ENCODE measurements at places on chromosomes 16 and 17. TPM values are rescaled to one million over a fixed set of nuclear protein-coding genes. Genes with fewer than 3 reads are reported as not detected.

Gene ST6GALNAC1
- total RNA-seq: not detected

Gene MPHOSPH6
- 11.2 TPM for total RNA-seq

Gene TAT
- not detected for total RNA-seq

Gene SCIMP
- not detected for total RNA-seq

Gene CHST6
- total RNA-seq: 0.70 TPM

Gene B3GNT9
- total RNA-seq: 62.5 TPM

Gene CA4
- not detected for total RNA-seq

Gene RNF157
- 0.12 TPM for total RNA-seq

Gene ITGAD
- not detected for total RNA-seq

All from pericardium fibroblast (primary cell).